ENCODE measurements at places on chromosomes 13 and 19. TPM values are rescaled to one million over a fixed set of nuclear protein-coding genes. Genes with fewer than 3 reads are reported as not detected.

GRCh38 chr13:73035660-73036059 is 23.1 kb upstream of the KLF5 start:
- H3K36me3 ChIP-seq: no peaks in the 10 kb centered on the region
- H3K4me3 ChIP-seq: no peak overlapping the region
- no peak overlapping the region for H3K27ac ChIP-seq
- no peak for DNase-seq
- H3K27me3 ChIP-seq: no peaks in the 10 kb centered on the region
- no peaks in the 10 kb centered on the region for H3K4me1 ChIP-seq

GRCh38 chr19:3415695-3416094 is 49.3 kb downstream of the NFIC start:
- no peak for DNase-seq
- H3K4me1 ChIP-seq: no peaks in the 10 kb centered on the region
- no peaks in the 10 kb centered on the region for H3K36me3 ChIP-seq

- H3K27me3 ChIP-seq: peaks cover 7% of the 10 kb centered on the region
- H3K27ac ChIP-seq: no peak overlapping the region
- H3K4me3 ChIP-seq: no peak overlapping the region
- no peaks in the 10 kb centered on the region for H3K36me3 ChIP-seq
- no peaks in the 10 kb centered on the region for H3K4me1 ChIP-seq
These were observed 13.6 kb upstream of the KPNA3 start for GRCh38 chr13:49806126-49806536.

DNA sequence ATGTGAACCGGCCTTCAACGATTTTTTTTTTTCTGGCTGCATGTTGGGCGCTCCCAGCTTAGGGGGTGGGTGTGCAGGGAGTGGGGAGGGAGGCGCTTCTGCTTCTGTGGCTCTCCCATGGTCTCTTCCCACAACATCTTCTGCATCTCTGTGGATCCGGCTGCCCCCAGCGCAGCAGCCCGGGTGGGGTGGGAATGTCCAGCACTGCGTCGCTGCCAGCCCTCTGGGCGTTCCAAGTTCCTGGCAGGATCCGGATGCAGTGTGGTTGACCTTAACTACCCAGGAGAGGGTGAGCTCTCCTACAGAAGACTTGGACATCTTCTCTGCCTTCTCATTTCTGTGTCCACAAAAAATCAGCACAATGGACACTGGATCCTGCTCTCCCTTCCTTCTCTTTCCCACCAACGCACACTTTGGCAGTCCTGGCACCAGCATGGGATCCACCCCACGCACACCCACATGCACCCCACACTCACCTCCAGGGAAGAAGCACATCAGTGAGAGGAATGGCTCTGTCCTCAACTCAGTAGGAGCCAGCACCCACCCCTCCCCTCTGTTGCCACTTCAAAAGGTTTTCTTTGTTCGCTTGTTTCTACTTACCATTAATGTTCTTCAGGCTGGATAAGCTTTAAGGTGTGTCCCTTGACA is 177.3 kb downstream of the COL4A1 start:
- no peak overlapping the region for H3K4me3 ChIP-seq
- H3K36me3 ChIP-seq: no peaks in the 10 kb centered on the region
- no peak for DNase-seq
- H3K27ac ChIP-seq: no peak overlapping the region
- no peaks in the 10 kb centered on the region for H3K4me1 ChIP-seq

The KLK14 gene
- 0.19 TPM for polyA plus RNA-seq

The TRIP10 gene
- 35.4 TPM for polyA plus RNA-seq

GRCh38 chr19:52943134-52943883 is 19.4 kb downstream of the ZNF816 start:
- peak overlapping the region; percentile 69 for H3K27ac ChIP-seq
- no peaks in the 10 kb centered on the region for H3K36me3 ChIP-seq
- peak overlapping the region; percentile 82 for H3K4me3 ChIP-seq
- no peak for DNase-seq
- no peaks in the 10 kb centered on the region for H3K27me3 ChIP-seq

The XPO4 gene
- 5.2 TPM for polyA plus RNA-seq

The KIR2DL3 gene
- polyA plus RNA-seq: not detected

The TIMM29 gene
- polyA plus RNA-seq: 11.7 TPM

The KIRREL2 gene
- polyA plus RNA-seq: 0.21 TPM

GRCh38 chr19:5800361-5801270 is 4.3 kb upstream of the NRTN start:
- no peaks in the 10 kb centered on the region for H3K36me3 ChIP-seq
- no peak overlapping the region for H3K27ac ChIP-seq
- DNase-seq: no peak

The FGF14 gene
- 0.36 TPM for polyA plus RNA-seq

The GRIN2D gene
- polyA plus RNA-seq: 0.54 TPM

The APLP1 gene
- polyA plus RNA-seq: 66.7 TPM

DNA sequence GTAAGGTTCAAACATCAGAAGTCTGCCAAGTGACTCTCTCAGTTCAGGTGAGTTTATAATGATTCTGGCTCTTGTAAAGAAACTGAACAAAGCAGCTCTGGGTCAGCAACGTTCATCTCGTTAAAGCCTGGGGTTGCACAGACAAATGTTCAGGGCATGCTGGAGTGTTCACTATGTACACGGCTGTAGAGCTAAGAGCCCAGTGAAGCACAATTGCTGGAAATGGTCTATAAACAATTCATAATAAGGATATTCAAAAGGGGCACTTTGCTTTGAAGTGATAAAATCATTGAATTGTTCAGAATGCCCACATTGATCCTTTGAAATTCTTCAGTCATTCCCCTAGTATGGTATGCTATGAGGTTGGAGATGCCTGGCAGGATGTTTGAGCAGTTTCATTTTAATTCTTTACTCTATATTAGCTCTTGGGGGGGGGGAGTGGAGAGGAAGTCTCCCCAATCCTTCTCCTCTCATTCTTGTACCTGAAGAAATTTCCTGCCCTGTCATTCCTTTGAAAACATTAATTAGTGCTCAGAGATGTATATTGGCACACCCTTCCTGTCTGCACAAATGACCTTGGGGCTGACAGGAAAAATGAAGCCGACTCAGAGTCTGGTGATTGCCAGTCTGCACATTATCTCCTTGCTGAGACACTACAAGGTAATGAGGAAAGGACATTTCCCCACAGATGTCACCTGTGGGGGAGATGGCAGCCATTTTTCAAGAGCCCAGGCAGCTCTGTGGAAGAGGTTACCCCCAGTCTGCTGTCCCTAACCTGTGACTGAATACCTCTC is 145.5 kb downstream of the DLEU7 start:
- H3K36me3 ChIP-seq: no peaks in the 10 kb centered on the region
- H3K27me3 ChIP-seq: no peaks in the 10 kb centered on the region
- no peak for DNase-seq
- H3K4me1 ChIP-seq: peaks cover 8% of the 10 kb centered on the region
- no peak overlapping the region for H3K4me3 ChIP-seq
- H3K27ac ChIP-seq: no peak overlapping the region

GRCh38 chr13:26558987-26559386 is 1.5 kb downstream of the WASF3 start:
- H3K36me3 ChIP-seq: no peaks in the 10 kb centered on the region
- no peak for DNase-seq
- peaks cover 26% of the 10 kb centered on the region for H3K4me1 ChIP-seq
- no peaks in the 10 kb centered on the region for H3K27me3 ChIP-seq

DNA sequence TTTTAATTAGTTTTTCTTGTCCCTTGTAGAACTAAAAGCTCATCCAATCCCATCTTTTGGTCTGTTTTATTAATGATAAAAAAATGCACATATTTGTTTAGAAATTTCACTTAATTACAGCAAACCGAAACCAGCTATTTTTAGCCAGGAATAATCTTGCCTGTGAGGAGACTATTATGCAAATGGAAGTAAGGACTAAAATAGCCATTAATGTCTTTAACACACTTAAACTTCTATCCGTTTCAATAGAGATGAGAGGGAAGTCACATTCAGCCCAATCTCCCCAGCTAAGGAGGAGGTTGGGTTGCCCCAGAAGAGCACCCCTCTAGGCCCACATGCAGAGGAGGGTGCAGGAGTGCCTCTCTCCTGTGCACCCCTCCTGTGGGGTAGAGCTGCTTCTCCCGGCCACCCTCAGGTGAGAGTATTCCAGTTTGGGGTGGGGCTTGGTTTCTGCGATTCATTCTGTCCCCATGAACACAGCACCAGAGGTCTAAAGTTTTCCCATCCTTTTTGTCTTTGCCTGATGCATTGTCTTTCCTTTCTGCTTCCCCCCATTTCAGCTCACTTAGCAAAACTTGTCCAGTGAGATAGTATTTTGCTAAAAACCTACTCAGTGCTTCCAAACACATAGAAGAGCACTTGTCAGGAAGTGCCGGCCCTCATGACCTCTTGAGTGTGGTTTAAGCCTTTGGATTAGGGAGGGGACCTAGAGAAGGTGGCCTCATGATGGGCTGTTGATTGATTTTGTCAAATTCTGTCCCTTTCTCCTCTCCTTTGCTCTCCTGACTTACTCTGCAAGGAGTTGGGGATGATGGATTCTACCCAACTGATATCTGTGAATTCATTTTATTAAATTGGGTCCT is 28.2 kb downstream of the FGF9 start:
- H3K36me3 ChIP-seq: no peaks in the 10 kb centered on the region
- H3K27ac ChIP-seq: no peak overlapping the region
- DNase-seq: no peak
- peaks cover 24% of the 10 kb centered on the region for H3K27me3 ChIP-seq

DNA sequence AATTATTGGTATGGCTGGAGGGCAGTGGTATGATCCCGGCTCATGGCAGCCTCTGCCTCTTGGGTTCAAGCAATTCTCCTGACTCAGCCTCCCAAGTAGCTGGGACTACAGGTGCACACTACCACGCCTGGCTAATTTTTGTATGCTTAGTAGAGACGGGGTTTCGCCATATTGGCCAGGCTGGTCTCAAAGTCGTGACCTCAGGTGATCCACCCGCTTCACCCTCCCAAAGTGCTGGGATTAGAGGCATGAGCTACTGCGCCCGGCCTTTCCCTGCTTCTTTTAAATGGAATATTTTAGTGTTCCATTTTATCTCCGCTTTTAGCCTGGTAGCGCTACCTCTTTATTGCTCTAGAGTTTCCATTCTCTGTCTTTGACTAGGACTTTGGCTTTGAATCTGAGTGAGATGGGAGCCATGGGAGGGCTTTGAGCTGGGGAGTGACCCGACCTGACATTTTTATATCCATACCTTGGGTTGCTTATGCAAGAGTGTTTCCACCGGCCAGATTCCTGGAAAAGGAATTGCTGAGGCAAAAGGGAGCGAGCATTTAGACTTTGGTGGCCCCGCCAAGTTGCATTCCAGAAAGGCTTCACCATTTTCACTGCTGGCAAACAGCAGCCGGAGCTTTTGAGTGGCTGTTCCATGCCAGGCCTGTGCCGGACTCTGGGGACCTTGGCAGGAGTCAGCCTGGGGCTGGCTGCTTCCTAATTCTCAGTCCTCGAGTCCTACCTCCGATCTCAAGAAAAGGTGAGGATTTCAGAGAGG is 22.9 kb downstream of the BICRA start:
- no peaks in the 10 kb centered on the region for H3K27me3 ChIP-seq
- no peak overlapping the region for H3K4me3 ChIP-seq
- peaks cover 5% of the 10 kb centered on the region for H3K4me1 ChIP-seq
- H3K36me3 ChIP-seq: no peaks in the 10 kb centered on the region

GRCh38 chr13:82963226-82964099 is 918.8 kb downstream of the SLITRK1 start:
- no peaks in the 10 kb centered on the region for H3K4me1 ChIP-seq
- DNase-seq: no peak
- H3K27ac ChIP-seq: no peak overlapping the region
- H3K4me3 ChIP-seq: no peak overlapping the region
- H3K27me3 ChIP-seq: no peaks in the 10 kb centered on the region
- H3K36me3 ChIP-seq: no peaks in the 10 kb centered on the region

DNA sequence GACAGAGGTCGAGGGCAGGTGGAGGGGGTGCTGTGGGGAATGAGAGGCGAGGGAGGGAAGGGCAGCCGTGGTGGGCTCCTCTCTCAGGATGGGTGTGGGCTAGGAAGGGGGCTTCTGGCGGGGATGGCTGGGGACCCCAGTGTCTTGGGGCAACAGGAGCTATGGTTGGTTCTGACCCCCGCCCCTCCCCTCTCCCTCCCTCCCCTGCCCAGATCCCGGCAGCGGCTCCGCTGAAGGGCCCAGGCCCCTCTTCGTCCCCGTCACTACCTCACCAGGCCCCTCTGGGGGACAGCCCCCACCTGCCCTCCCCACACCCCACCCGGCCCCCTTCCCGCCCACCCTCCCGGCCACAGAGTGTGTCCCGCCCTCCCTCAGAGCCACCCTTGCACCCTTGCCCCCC is 19.3 kb upstream of the EHD2 start:
- H3K4me1 ChIP-seq: no peaks in the 10 kb centered on the region
- H3K27ac ChIP-seq: no peak overlapping the region
- no peaks in the 10 kb centered on the region for H3K27me3 ChIP-seq

The MEDAG gene
- polyA plus RNA-seq: 0.03 TPM

- no peak overlapping the region for H3K27ac ChIP-seq
- no peak for DNase-seq
- peaks cover 15% of the 10 kb centered on the region for H3K27me3 ChIP-seq
- H3K4me1 ChIP-seq: no peaks in the 10 kb centered on the region
These were observed 345.1 kb downstream of the MTUS2 start for GRCh38 chr13:29165216-29165615.

The MAU2 gene
- polyA plus RNA-seq: 17.6 TPM

DNA sequence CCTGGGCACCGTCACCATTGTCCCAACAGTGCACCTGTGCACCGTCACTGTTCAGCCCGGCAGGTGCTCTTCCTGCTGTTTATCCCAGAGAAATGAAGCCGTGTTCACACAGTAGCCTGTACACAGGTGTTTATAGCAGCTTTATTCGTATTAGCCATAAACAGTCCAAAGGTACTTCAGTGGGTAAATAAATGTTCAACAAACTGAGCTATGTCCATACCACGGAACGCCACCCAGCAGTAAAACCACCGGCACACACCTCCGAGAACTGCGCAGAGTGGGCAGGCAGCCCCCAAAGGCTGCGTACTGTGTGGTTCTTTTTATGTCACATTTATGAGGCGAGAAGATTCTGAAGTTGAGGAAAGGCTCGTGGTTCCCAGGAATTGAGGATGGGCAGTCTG is 44.9 kb upstream of the DCUN1D2 start:
- H3K4me3 ChIP-seq: no peak overlapping the region
- no peaks in the 10 kb centered on the region for H3K27me3 ChIP-seq
- H3K4me1 ChIP-seq: peaks cover 35% of the 10 kb centered on the region
- H3K27ac ChIP-seq: no peak overlapping the region

- no peak for DNase-seq
- H3K36me3 ChIP-seq: no peaks in the 10 kb centered on the region
- H3K4me1 ChIP-seq: no peaks in the 10 kb centered on the region
- H3K27ac ChIP-seq: no peak overlapping the region
- no peaks in the 10 kb centered on the region for H3K27me3 ChIP-seq
- H3K4me3 ChIP-seq: no peak overlapping the region
These were observed 397.8 kb upstream of the HTR2A start for GRCh38 chr13:47294691-47295090.

DNA sequence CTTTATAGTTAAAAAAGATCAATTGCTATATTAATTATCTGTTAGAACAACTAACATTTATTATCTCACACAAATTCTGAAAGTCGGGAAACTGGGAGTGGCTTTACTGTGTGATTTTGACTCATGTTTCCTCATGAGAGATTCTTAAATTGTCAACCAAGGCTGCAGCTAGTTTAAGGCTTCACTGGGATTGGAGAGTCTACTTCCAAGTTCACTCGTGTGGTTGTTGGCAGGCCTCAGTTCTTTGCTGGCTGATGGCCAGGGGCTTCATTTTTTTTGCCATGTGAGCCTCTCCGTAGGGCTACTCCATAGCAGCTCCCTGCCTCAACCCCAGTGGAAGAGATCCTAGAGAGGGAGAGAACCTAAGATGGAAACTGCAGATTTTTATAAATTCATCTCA is 24.5 kb upstream of the LPAR6 start:
- DNase-seq: no peak
- H3K4me3 ChIP-seq: no peak overlapping the region
- peaks cover 4% of the 10 kb centered on the region for H3K4me1 ChIP-seq
- H3K27ac ChIP-seq: no peak overlapping the region

Measured in SK-N-SH (cell line).